ENCODE measurements at places on chromosomes 4 and X. TPM values are rescaled to one million over a fixed set of nuclear protein-coding genes. Genes with fewer than 3 reads are reported as not detected.

The ARR3 gene
- not detected for total RNA-seq

The ABLIM2 gene
- 0.38 TPM for total RNA-seq

The TMEM35A gene
- not detected for total RNA-seq

The SHROOM3 gene
- total RNA-seq, result 4.5 TPM

The BCLAF3 gene
- 2.7 TPM for total RNA-seq

The RASL11B gene
- total RNA-seq, result not detected

The SEC24D gene
- 16.5 TPM for total RNA-seq

The PLK4 gene
- 17.3 TPM for total RNA-seq

The ADAM29 gene
- total RNA-seq, result not detected

The ODAPH gene
- total RNA-seq, result 0.15 TPM

The SPANXN1 gene
- not detected for total RNA-seq

The SPANXD gene
- total RNA-seq, result not detected

The WAS gene
- total RNA-seq, result not detected

The CDX4 gene
- total RNA-seq, result not detected

The EBP gene
- total RNA-seq, result 109 TPM

The ZNF732 gene
- total RNA-seq, result not detected

The DNAJB14 gene
- total RNA-seq, result 18.0 TPM

The RAB39B gene
- 0.73 TPM for total RNA-seq

The F11 gene
- not detected for total RNA-seq

The DIPK2B gene
- not detected for total RNA-seq

The HELT gene
- not detected for total RNA-seq

The NEUROG2 gene
- total RNA-seq, result not detected

The XK gene
- 0.39 TPM for total RNA-seq

The PRDM8 gene
- total RNA-seq, result 0.33 TPM

The PRAF2 gene
- 43.5 TPM for total RNA-seq

The PRRG1 gene
- 4.9 TPM for total RNA-seq

The NAP1L3 gene
- 0.43 TPM for total RNA-seq

The DGKK gene
- not detected for total RNA-seq

The MYOZ2 gene
- total RNA-seq, result not detected

The KCTD8 gene
- total RNA-seq, result not detected

The PLAC1 gene
- total RNA-seq, result 0.26 TPM

The CXCL11 gene
- 0.23 TPM for total RNA-seq

The EVC gene
- total RNA-seq, result 12.1 TPM

The BGN gene
- total RNA-seq, result not detected

Measured in A549 treated with CpdA at 1 μM for 4 hours (cell line).